ENCODE measurements at places on chromosomes 5 and 9.

- DNase-seq, result no peak
Observed at GRCh38 chr5:2562036-2562435, 189.4 kb downstream of the IRX2 start.

GRCh38 chr5:136192015-136192525 lies 892 bp downstream of the SMIM32 start:
- DNase-seq, result no peak

DNA sequence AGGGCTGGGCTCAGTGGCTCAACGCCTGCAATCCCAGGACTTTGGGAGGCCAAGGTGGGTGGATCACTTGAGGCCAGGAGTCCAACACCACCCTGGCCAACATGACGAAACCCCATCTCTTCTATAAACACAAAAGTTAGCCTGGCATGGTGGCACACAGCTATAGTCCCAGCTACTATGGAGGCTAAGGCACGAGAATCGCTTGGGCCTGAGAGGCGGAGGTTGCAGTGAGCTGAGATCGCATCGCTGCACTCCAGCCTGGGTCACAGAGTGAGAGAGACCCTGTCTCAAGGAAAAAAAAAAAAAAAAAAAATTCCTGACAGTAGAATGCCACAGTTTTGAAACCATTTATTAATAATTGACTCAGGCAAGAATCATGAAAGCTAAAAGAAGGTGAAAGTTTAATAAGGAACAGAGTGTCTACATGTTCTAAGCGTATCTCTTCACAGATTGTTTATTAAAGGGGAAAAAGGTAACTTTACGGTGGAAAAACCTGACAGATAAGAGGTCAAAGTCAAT lies 5.7 kb upstream of the PTGR1 start:
- no peak for DNase-seq

DNA sequence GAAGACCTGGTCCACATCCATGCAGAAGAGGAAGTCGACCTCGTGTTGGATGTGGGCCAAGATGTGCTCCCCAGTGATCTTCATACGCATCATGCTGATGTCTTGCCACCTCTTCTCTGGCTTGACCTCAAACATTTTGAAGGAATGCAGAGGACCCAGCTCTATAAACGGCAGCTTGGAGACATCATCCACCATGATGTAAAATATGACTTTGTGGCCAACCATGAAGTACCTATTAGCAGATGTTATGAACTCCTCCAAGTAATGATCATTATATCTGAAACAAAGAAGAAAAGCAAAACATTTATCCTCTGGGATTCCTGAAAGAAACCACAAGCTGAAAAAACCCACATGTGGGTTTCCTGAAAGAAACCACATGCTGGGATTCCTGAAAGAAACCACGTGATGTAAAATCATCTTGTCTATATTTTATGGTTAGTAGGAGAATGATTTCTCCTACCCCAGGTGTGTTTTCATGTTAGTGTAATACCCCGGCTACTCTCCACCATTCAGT lies 52.3 kb downstream of the GGTA1 start:
- DNase-seq, result no peak

DNA sequence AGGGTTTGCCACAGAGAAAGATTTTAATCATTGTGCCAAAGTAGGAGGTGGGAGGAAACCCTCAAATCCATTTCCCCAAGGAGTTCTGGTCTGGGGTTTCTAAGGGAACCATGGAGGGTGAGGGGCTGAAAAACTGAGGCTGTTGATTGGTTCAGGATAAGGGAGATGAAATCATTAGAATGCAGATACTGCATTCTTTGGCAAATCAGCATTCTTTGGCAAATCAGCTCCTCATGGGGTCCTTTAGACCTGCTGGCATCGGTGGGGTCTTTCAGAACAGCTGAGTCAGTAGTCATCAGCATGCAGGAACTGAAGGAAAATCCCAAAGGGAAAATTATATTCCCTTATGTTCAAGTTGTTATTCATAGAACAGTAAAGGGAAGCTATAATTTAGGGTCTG lies 585.5 kb downstream of the ISL1 start:
- no peak for DNase-seq

- DNase-seq, result no peak
Observed at GRCh38 chr5:158235159-158235547, 376.2 kb upstream of the CLINT1 start.

- DNase-seq, result no peak
Observed at GRCh38 chr5:163585206-163585605, 79.8 kb downstream of the MAT2B start.

- no peak for DNase-seq
Observed at GRCh38 chr5:90305041-90305720, 104.4 kb downstream of the CETN3 start.

Data from left ventricle myocardium inferior (tissue), 1 donor.